ENCODE measurements at places on chromosomes 1 and 21. TPM values are rescaled to one million over a fixed set of nuclear protein-coding genes. Genes with fewer than 3 reads are reported as not detected.
A peak's percentile ranks its signal among the peaks of the same experiment; 100 is the strongest.

- no peaks in the 10 kb centered on the region for H3K36me3 ChIP-seq
- peaks cover 7% of the 10 kb centered on the region for H3K4me1 ChIP-seq
- H3K27me3 ChIP-seq, result peaks cover 69% of the 10 kb centered on the region
- H3K27ac ChIP-seq, result no peak overlapping the region
- no peak overlapping the region for H3K4me3 ChIP-seq
Observed at GRCh38 chr1:209755256-209755655, 597 bp upstream of the TRAF3IP3 start.

- no peak overlapping the region for H3K4me3 ChIP-seq
- H3K4me1 ChIP-seq, result peaks cover 2% of the 10 kb centered on the region
- H3K36me3 ChIP-seq, result no peaks in the 10 kb centered on the region
- no peak overlapping the region for H3K27ac ChIP-seq
- H3K27me3 ChIP-seq, result peaks cover 76% of the 10 kb centered on the region
Observed at GRCh38 chr1:90836345-90836679, 119.2 kb upstream of the BARHL2 start.

DNA sequence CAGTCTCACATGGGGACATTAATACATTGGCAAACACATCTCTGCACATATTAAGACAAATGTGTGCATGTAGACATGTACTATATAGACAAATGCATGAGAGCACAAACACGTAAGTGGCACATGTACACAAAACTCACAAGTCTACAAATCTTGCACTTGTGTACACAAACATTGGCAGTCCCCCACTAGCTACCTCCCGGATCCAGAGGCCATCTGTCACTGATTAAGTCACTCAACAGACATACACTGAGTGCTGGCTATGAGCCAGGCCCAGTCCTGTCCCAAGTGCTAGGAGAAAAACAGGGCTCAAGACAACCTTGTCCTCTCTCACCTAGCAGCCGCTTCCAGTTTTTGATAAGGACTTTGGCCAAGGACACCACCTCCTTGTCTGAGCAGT is 7.0 kb downstream of the TCEA3 start:
- H3K27me3 ChIP-seq, result no peaks in the 10 kb centered on the region
- H3K4me1 ChIP-seq, result peaks cover 10% of the 10 kb centered on the region
- no peak for DNase-seq
- H3K36me3 ChIP-seq, result no peaks in the 10 kb centered on the region
- H3K4me3 ChIP-seq, result no peak overlapping the region

DNA sequence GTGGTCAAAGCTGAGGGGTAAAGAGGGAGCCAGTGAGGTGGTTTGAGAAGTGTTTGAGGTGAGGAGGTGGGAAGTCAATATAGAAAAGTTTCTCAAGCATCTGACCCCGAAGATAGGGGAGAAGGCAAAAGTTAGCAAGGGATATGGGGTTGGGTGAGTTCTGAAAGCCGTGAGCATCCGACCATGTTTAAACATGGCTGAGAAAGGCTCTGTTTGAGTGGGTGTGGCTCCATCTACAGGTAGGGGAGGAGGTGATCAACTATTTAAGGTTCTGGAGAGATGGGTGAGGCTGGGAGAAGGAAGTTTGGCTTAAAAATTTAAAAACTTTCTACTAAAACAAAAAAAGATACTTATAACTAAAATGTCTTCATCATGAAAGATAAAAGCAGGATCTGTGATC is 273.8 kb downstream of the KCNJ6 start:
- H3K4me3 ChIP-seq, result no peak overlapping the region
- no peaks in the 10 kb centered on the region for H3K36me3 ChIP-seq
- no peaks in the 10 kb centered on the region for H3K27me3 ChIP-seq
- no peak overlapping the region for H3K27ac ChIP-seq
- no peak for DNase-seq

DNA sequence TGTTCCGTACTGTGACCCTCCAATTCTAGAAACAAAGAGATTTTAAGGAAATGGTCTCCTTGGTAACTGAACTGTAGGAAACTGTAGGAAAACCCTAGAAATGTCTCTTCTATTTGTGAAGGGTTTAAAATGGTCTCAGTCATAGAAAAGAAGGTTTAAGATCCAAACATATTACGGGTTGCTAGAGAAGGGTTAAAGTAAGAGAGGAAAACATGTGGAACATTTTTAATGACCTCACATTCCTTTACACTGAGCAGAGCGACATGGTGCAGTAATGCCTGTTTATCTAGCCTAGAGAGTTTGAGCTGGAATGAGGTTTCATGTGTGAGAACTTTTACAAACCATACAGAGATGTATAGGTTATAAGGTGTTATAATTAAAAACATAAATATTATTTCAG is 36.9 kb upstream of the C1orf105 start:
- peaks cover under 1% of the 10 kb centered on the region for H3K36me3 ChIP-seq
- H3K4me3 ChIP-seq, result peak overlapping the region; percentile 39
- H3K27ac ChIP-seq, result peak overlapping the region; percentile 97
- H3K27me3 ChIP-seq, result no peaks in the 10 kb centered on the region

GRCh38 chr1:80248886-80249285 is 1242.4 kb upstream of the ADGRL4 start:
- H3K4me1 ChIP-seq, result peaks cover 19% of the 10 kb centered on the region
- no peak overlapping the region for H3K4me3 ChIP-seq
- no peaks in the 10 kb centered on the region for H3K36me3 ChIP-seq
- no peak overlapping the region for H3K27ac ChIP-seq
- DNase-seq, result no peak

FCRLB gene
- total RNA-seq, result 0.27 TPM

HYI gene
- total RNA-seq, result 43.2 TPM

DNA sequence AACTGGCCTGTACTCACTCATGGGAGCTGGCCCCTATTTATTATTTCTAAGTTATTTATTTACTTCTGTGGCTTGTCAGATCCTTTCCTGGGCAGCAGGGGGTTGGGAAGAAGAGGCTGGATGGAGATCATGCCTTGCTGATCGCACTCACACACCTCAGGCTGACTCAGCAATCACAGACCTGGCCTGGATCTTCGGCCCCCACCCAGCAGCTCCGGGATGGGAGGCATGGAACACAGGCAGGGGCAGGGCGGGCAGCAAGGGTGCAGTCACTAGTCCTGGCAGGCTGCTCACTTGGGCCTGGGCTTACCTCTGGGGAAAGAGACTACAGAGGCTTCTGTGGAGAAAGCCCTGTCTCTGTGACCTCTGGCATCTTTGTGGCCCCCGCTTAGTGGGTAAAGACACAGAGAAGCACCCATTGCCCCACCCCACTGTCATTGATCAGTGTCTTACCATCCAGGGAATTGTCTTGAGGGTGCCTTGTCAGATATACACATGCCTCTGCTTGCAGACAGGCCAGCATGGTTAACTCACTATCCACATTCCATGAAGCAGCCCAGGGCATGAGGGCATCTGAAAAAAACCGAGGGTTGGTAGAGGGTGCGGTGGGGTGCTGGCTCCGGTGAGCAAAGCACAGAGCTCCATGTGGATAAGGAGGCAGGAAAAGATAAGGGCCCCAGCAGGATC is 3.7 kb downstream of the ARTN start:
- peaks cover 20% of the 10 kb centered on the region for H3K4me1 ChIP-seq
- H3K27ac ChIP-seq, result no peak overlapping the region
- H3K4me3 ChIP-seq, result no peak overlapping the region
- H3K36me3 ChIP-seq, result no peaks in the 10 kb centered on the region
- H3K27me3 ChIP-seq, result peaks cover 3% of the 10 kb centered on the region

DNA sequence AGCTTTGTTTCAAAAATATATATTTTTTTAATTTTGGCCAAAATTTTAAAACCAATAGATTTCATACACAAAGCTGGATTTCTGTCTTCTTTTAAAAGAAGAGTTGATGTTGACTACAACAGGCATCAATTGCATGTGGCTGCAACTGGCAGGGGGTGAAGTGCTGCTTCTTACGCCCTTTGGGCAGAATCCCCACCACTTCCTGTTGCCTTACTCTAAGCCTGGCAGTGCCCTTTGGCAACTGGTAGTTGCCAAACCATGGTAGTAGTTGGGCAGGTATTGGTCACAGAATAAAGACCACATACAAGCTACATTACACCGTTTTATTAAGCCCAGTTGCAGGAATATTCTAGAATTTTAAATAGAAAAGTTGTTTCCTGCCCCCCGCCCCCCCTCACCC is 17.0 kb downstream of the LAMC2 start:
- no peak overlapping the region for H3K27ac ChIP-seq
- no peaks in the 10 kb centered on the region for H3K4me1 ChIP-seq
- no peaks in the 10 kb centered on the region for H3K27me3 ChIP-seq
- no peaks in the 10 kb centered on the region for H3K36me3 ChIP-seq

- no peaks in the 10 kb centered on the region for H3K4me1 ChIP-seq
- H3K4me3 ChIP-seq, result no peak overlapping the region
- no peaks in the 10 kb centered on the region for H3K27me3 ChIP-seq
- no peak for DNase-seq
- no peak overlapping the region for H3K27ac ChIP-seq
Observed at GRCh38 chr1:28934676-28935075, 20.3 kb downstream of the EPB41 start.

PRAMEF5 gene
- total RNA-seq, result not detected

DNA sequence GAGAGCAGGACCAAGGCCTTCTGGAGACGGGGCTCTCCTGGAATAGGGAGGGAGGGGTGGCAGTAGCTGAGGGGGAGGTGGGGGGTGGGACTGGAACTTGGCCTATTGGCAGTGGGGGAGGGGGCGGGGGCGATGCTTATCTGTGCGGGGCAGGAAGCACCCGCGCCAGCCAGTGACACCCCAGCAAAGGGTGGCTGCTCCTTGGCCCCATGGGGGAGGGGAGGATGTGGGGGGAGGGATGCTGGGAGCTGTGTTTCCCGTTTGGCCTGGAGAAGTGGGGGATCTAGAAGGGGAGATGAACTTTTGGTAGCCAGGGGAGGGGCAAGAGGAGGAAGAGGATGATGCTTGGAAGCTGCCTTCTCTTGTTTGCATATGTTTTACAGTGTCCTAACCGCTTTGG is 11.0 kb downstream of the ZBTB7B start:
- peaks cover 2% of the 10 kb centered on the region for H3K36me3 ChIP-seq
- H3K4me1 ChIP-seq, result peaks cover 25% of the 10 kb centered on the region
- H3K4me3 ChIP-seq, result no peak overlapping the region
- no peaks in the 10 kb centered on the region for H3K27me3 ChIP-seq

DNA sequence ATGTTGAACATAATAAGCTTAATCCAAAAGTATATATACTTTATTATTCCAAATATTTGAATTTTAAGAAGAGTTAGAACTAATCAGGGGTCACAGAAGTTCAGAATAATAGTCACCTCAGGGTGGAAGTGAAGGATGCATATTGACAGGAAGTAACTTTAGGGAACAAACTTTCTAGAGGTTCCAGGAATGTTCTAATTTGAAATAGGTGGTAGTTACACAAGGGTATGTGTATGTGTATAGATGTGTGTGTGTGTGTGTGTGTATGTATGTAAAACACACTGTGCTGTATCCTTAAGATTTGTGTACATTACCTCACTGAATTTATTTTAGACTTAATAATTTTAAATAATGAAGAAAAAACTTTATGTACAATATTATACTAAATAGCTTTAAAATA is 110.4 kb downstream of the ACBD6 start:
- H3K27me3 ChIP-seq, result no peaks in the 10 kb centered on the region
- peaks cover 45% of the 10 kb centered on the region for H3K36me3 ChIP-seq
- no peak overlapping the region for H3K4me3 ChIP-seq
- no peaks in the 10 kb centered on the region for H3K4me1 ChIP-seq
- DNase-seq, result no peak

F3 gene
- total RNA-seq, result 11.2 TPM

GRCh38 chr21:39238275-39238674 is 55.0 kb upstream of the PSMG1 start:
- no peak overlapping the region for H3K4me3 ChIP-seq
- no peaks in the 10 kb centered on the region for H3K4me1 ChIP-seq
- H3K36me3 ChIP-seq, result peaks cover 53% of the 10 kb centered on the region
- H3K27ac ChIP-seq, result no peak overlapping the region
- no peak for DNase-seq

GRCh38 chr1:232578651-232579195 is 51.2 kb downstream of the SIPA1L2 start:
- no peak for DNase-seq
- no peak overlapping the region for H3K4me3 ChIP-seq
- no peaks in the 10 kb centered on the region for H3K27me3 ChIP-seq
- H3K27ac ChIP-seq, result no peak overlapping the region
- peaks cover 21% of the 10 kb centered on the region for H3K4me1 ChIP-seq

GRCh38 chr1:119332622-119333021 is 36.0 kb upstream of the HAO2 start:
- H3K27me3 ChIP-seq, result no peaks in the 10 kb centered on the region
- peaks cover 26% of the 10 kb centered on the region for H3K4me1 ChIP-seq
- no peaks in the 10 kb centered on the region for H3K36me3 ChIP-seq
- H3K4me3 ChIP-seq, result no peak overlapping the region
- H3K27ac ChIP-seq, result no peak overlapping the region

KRTAP7-1 gene
- total RNA-seq, result not detected

HTR6 gene
- total RNA-seq, result 0.16 TPM

DNA sequence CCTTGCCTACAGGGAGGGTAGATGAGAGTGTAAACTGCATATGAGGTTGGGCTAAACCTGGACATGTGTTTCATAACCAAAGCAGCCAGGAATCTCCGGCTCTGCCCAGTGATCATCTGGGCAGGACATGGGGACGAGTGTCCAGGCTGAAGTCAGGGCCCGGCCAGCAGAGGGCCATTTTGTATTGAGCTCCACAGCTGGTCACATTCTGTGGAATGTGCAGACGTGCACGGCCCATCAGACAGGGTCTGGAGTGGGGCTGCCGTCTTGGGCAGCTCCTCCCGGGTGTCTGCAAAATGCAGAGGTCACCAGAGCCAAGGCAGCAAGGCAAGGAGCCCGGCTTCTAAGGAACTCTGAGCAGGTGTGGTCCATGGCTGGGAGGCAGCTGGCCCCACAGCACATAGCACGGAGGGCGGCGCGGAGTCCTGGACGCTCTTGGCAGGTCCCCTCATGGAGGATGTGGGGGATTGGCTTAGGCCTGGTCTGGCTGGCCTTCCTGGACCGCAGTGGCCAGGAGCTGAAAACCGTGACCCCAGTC is 6.2 kb downstream of the LRRC3 start:
- no peaks in the 10 kb centered on the region for H3K27me3 ChIP-seq
- H3K4me1 ChIP-seq, result no peaks in the 10 kb centered on the region
- H3K36me3 ChIP-seq, result no peaks in the 10 kb centered on the region
- H3K4me3 ChIP-seq, result no peak overlapping the region
- no peak for DNase-seq

GGPS1 gene
- 37.1 TPM for total RNA-seq

DNA sequence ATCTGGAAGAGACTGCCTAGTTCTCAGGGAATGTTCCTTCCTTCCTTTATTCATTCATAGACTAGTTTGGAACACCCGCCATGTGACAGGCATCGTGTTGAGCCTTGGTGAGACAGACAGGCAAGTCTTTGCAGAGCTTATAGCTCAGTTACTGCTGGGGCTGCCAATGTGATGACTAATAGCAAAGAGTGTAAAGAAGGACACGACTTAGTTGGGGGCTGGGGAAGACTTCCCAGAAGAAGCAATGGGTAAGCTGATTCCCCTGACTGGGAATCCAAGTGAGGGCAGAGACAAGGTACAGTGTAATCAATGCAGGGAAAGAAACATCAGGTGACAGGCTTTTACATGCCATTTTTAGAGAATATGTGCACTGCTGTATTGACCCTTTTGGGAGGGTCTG is 51.2 kb downstream of the TENT5C start:
- no peaks in the 10 kb centered on the region for H3K27me3 ChIP-seq
- no peak for DNase-seq
- H3K4me3 ChIP-seq, result no peak overlapping the region
- no peaks in the 10 kb centered on the region for H3K36me3 ChIP-seq
- peaks cover 3% of the 10 kb centered on the region for H3K4me1 ChIP-seq

Data from osteocyte (in vitro differentiated cells).